ENCODE measurements at places on chromosomes 13 and 19.

- DNase-seq = no peak
These were observed 48.3 kb downstream of the ELF1 start for GRCh38 chr13:40970803-40971202.

DNA sequence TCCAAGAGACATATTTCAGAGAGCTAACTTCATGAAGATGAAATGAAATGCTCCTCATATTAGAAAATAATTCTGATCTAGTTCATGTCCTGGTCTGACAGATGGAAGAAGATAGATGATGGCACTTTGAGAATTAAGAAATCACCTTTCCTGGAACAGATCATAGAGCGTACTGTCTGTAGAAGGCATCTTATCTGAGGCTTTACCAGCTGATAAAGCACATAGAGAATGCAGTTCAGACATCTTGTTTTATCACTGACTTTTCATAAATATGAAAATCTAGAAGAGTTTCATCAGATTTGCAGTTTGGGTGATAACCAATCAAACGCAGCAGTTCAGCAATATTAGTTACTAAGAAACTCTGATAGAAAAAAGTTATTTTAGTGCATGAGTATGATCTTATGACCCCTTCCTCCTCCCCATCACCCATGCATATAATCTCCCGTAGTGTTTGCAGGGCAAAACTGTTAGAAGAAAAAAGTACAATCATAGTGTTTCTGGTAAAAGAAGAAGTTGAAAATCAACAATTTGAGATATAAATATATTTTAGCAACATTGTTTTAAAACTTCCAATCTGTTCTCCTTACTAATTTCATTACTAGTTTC, 585.2 kb downstream of the PCDH9 start:
- DNase-seq = no peak

DNA sequence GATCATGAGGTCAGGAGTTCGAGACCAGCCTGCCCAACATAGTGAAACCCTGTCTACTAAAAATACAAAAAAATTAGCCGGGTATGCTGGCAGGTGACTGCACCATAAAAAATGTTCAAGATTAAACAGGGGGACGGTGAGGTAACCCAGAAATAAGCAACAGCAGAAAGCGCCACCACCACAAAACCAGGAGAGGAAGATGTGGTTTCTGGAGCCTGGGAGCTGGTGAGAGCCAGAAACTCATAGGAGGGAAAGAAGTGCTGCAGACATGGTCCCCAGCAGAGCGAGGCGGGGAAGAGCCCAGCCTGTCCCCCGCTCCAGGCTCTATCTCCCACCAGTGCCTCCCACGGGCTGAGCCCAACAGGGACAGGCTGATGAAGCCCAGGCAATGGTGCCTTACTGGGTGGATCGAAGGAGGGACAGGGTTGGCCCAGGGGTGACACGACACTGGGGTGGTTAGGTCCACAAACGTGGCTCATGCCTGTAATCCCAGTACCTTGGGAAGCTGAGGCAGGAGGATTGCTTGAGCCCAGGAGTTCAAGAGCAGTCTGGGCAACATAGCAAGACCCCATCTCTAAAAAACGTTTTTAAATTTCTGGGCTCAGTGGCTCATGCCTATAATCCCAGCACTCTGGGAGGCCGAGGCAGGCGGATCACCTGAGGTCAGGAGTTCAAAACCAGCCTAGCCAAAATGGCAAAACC, 19.0 kb downstream of the SPC24 start:
- no peak for DNase-seq

DNA sequence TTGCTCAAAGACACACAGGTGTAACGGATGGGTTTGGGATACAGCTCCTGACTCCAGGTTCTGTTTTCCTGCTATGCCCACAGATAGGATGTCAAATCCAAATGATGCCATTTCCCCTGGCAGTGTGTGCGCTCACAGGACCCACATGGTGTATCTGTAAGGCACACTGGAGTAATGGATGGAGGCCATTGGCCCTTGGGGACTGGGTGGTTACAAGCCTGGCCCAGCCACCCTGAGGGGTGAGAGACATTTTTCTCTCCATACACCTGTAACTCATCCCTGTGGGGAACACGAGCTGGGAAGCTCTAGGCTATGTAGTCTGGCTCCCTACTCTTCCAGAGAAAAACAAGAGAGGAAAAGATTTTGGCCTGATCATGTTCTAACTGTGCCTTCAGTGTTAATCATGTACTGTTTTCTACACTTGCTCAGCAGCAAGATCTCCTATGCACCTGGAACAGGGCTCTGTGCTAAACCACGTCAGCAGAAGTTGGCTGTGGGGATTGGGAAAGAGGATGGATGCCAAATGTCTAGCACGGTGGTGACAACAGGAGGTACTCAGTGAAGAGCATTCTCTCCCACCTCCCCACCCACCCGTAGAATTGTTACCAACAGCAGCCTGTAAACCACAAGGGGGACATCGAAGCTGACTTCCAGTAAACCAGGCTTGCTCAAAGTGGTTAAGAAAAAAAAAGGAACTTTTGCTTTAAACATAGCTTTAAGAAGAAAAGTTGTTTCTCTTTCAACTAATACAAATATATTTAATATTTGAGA, 237.0 kb downstream of the LACC1 start:
- no peak for DNase-seq

DNA sequence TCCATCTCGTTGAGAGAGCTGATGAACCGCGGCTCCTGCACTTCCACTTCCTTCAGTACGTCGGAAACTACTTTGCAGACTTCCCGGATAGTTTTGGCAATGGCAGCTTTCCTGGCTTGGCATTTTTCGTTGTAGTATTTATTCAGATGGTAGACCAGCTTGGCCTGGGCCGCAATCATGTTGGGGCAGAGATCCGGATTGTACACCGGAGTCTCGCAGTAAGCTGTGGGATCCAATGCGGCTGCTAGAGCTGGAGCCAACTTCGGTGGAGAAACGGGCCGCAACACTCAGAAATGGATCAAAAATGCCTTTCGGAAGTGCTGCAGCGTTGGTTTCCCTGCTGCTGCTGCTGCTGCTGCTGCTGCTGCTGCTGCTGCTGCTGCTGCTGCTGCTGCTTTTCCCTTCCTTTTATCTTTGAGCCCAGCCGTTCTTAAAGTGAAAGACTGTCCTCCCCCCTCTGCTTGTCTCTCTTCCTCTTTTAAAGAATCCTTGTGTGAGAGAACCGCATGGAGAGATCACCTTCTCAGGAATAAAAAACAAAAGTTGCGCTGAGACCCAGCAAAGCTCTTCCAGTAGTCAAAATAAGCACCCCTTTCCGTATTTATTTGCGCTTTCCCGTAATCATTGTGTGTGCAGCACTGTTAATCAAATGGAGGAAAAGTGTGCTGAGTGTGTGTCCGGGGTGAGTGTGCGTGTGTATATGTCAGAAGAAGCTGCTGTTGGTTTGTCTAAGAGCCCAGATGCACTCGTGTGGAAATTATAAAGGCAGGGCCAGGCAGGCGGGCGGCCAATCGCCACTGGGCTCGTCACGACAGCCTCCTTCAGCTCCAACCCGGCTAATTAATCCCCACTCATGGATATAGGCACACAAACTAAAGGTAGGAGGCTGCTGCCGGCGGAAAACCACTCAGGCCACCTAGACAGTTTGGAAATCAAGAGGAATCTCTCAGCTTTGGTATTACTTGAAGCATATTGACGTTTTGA, at the start of gene MAB21L1:
TSS of gene MAB21L1 (minus strand) at position 730 of the 984 bp plus-strand sequence. CDS start at position 179, 551 bp downstream.
- no peak for DNase-seq

GRCh38 chr13:66994517-66995202, 235.5 kb downstream of the PCDH9 start:
- no peak for DNase-seq

GRCh38 chr19:48718711-48719231, 754 bp downstream of the MAMSTR start:
- no peak for DNase-seq

GRCh38 chr19:28482221-28482620, 730.7 kb downstream of the UQCRFS1 start:
- no peak for DNase-seq

- DNase-seq = no peak
These were observed 819.9 kb downstream of the OLFM4 start for GRCh38 chr13:53848366-53848961.

DNA sequence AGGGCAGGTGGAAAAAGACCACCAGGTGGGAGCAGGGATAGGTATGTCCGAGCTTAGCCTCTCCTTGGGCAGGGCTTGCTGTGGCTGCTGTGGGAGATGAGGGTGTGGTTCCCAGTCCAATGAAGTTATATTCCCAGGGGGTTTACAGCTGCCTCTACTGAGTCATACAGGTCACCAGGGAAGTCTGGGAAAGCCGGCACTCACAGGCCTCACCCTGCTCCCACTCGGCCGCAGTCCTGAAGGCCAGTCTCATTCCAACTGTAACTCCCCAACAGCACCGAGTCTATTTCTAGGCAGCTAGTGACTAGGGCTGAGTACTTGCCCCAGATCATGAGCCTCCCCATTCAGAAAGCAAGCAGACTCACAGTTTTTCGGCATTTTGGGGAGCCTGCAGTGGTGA, 77.1 kb downstream of the FNDC3A start:
- DNase-seq = no peak

- DNase-seq = no peak
These were observed 249.2 kb downstream of the SHISA2 start for GRCh38 chr13:25802579-25802978.

- no peak for DNase-seq
These were observed 991 bp downstream of the ABHD17A start for GRCh38 chr19:1884291-1884718.
